ENCODE measurements at places on chromosomes 4 and X.

GRCh38 chr4:12612876-12613275 is 871.3 kb downstream of the RAB28 start:
- DNase-seq: no peak

- DNase-seq: no peak
Observed at GRCh38 chr4:125719987-125720386, 405.2 kb downstream of the FAT4 start.

- DNase-seq: peak; percentile 63
Observed at GRCh38 chr4:153750197-153750817, 9.5 kb downstream of the RNF175 start.

DNA sequence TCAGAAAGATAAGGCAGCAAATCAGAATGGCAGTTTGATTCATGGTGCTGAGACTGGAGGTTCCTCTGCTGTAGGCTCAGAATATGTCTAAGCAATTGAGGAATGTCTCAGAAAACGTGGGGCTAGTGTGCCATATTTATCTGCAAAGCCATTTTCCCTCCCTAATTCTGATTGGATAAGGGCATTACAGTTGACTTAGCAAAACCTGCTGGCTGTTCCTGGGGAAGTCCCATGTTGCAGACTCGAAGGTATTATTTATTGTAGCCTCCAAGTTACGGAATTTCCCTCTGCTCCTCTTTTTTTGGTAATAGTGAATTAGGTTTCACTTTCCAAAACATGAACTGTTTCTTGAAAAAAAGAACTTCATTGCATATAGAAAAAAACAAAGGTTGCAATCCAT is at the start of gene CXCL10:
Gene CXCL10, minus strand, starts transcription at position 109 of the 400 bp plus-strand sequence. Its CDS starts 66 bp downstream, at position 43.
- DNase-seq: no peak

- DNase-seq: no peak
Observed at GRCh38 chrX:103825881-103826280, 6.2 kb downstream of the RAB9B start.

GRCh38 chr4:184401397-184402171 is 72.8 kb downstream of the IRF2 start:
- peak; percentile 83 for DNase-seq
